PC-3 (cell line): ENCODE measurements at places on chromosomes 7 and 10.

GRCh38 chr10:33381451-33382215 lies 47.2 kb upstream of the NRP1 start:
- no peak for DNase-seq

DNA sequence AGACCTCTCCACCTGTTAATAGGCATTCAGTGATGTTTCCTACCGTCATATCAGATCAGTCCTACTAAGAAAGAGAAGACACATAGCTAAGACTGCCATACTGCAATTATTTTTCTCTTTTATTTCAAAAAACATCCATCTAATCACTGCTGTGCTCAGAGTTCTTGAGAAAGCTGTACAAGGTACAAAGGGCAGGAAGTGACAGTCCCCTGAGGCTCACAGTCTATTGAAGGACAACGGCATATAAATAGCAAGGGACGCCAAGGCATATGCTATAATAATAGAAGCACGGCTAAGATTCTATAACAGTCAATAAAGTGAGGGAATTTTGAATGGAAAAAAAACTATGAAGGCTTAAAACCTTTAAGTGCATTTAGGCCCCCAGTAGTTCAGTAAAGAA lies 415.3 kb upstream of the NRP1 start:
- no peak for DNase-seq

DNA sequence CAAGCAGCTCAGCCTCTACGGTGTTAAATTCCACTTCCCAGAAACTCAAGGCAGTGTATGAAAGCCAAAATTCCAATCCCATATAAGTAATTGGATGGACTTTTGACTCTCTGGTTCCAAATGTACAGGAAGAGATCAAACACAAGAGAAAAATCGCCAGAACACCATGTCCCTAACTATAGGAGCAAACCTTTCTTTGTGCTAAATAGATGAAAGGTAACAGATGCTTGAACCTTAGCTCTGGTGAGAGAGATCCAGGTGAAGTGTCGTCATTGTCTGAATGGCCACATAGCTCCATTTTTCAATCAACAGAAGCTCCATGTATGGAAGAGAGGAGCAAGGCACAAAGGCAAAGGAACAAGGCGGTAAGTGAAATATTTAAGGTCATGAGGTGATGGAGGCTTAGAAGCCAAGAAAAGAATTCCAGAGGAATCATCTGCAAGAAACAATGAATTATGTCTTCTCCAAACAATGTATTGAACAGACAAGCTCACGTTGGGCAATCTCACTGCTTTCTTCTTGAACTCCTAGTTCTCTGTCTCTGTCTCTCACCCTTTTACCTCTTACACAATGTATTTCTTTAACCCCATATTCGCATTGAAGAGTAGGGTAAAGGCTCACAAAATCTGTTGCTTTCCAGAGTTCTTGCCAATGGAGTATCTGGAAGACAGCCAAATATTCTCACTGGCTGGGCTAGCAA lies 585.1 kb downstream of the GATA3 start:
- DNase-seq = no peak

DNA sequence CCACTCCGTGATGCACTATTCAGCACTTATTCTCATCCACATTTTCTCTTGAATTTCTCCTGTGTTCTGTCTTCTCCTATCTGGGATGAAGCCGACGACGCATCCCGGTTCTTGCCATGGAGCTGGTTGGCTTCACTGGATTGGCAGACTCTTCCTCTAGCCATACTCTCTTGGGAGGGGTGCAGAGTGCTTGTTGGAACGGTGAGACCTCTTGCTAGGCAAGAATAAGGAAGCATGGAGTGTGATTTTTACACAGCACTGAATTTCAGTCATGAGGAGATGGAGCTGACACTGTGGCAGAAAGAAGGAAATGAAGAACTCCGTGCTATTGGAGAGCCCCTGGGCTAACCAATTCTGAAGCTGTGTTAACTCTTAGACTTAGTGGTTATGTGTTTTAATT lies 28.2 kb upstream of the ZNF32 start:
- DNase-seq = no peak

DNA sequence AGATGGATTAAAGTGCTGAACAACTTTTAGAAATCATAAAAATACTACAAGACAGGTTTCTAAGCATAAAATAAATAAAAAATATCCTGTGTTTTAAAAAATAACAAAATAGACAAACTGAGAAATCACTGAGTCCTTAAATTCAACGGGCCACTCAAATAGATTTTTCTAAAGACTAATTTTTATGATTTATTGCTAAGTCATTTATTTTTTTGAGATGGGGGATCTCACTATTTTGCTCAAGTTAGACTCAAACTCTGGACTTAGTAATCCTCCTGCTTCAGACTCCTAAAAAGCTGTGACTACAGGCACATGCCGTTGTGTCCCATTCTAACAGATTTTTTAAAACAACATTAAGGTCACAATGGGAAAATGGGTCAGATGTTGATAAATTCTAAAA lies 121.0 kb upstream of the THSD7A start:
- no peak for DNase-seq

GRCh38 chr7:51229620-51230323 lies 86.8 kb downstream of the COBL start:
- DNase-seq = no peak

DNA sequence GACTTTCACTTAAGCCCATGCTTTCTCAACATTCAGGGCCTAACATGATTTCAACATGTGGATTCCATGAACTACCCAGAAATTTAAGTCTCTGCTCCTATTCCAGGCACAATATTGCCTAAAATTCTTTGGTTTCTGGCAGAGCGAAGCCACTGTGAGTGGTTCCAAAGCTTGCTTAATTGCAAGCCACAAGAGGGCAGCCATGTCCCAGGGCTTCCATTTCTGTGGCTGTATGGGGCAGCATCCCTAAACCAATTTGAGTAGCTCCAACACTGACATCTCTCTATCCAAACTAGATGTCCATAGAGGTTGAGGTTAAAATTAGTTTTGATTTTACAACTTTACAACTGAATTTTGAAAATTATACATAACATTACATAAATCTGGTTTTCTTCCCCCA lies 56.3 kb upstream of the MDFIC start:
- peak; percentile 60 for DNase-seq

DNA sequence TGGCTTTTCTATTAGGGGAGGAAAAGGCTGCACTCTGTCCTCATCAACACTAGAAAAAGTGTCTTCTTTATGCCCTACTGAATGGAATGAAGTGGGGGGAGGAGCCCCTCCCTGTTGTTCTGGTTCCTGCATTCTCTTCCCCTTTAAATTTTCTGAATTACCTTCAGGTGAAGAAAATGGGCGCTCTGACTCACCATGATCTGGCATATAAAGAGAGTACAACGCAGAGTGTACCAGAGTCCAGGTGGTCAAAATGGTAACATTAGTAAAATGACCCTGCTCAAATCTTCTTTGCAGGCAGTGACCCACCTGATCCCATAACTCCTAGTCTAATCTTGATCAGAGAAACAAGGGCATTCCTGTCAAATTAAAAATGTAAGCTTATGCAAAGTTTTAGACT lies 80.7 kb downstream of the THSD7A start:
- DNase-seq = peak; percentile 73

DNA sequence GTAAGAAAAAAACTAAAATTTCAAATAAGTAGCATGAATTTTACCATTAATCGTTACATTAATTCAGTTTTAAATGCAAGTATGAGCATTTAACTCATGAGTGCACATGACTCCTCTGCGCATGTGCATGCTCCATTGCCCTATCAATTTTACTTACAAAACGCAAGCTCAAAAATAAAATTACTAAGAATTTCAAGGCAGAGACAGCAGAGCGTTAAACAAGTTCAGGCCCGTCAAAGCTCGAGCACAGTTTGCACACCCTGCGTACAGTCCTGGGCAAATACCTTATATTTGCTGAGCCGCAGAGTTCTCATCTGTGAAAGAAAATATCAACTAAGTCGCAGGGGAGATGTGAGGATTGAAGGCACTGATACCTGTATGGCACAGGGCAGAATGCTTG lies 373.6 kb downstream of the BBS9 start:
- DNase-seq = no peak

- no peak for DNase-seq
These were observed 72.7 kb downstream of the CFAP46 start for GRCh38 chr10:132869621-132870020.

GRCh38 chr7:113142385-113143119 lies 24.2 kb upstream of the SMIM30 start:
- no peak for DNase-seq

- DNase-seq = peak; percentile 91
These were observed 89.4 kb downstream of the CTNNA3 start for GRCh38 chr10:67606572-67606971.

DNA sequence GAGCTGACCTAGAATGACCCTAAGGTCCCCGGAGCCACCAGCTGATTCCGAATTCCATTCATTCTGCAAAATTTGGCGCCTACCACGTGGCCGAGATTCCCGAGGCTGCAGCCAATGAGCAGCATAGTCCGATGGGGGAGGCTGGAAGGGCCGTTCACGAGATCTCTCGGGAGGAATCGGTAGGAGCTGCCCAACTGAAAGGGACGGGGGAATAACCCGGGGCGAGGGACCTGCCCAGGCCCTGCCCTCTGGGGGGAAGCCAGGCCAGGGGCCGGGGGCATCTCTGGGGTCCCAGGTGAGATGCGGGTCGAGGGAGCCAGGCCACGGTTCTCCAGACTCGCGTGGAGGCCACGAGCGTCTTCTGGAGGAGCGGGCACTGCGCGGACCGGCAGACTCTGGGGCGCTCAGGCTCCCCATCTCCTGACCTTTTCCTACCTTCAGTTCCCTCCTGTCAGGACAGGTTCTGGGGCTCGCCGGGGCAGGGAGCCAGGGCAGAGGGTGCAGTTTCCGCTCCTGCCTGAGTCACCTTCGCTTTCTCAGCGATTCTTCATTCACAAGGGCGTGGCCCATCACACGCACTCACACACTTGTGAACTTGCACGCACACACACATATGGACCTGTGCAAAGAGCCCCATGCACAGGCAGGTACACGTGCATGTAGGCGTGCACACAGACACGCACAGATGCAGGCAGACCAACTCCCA lies 173.4 kb downstream of the RNF216 start:
- DNase-seq = peak; percentile 59

- DNase-seq = peak; percentile 87
These were observed 52.6 kb upstream of the CAPZA2 start for GRCh38 chr7:116809636-116810266.

GRCh38 chr10:36003031-36003600 lies 361.0 kb upstream of the FZD8 start:
- no peak for DNase-seq

- DNase-seq = no peak
These were observed 83.2 kb downstream of the FOXL3 start for GRCh38 chr7:372932-373791.

GRCh38 chr7:46494441-46494840 lies 573.4 kb upstream of the IGFBP3 start:
- DNase-seq = no peak

GRCh38 chr7:1104516-1105179 lies 16.7 kb downstream of the GPER1 start:
- no peak for DNase-seq

DNA sequence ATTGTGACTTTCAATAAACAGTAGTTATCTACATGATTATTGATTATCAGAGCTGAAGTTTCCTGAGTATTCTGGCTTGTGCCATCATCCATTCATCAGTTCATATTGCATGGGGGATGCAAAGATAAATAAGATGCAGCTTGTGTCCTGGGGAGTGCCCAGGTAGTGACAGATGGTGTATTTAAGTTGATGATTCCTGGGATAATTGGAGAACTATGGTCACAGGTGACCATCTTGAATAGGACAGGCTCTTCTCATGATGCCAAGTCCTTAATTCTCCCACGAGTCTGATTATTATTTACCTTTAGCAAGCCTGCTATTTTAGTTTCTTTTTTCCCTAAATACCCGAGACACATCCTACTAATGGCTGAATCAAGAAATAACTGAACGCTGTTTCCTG lies 64.9 kb downstream of the PLPP4 start:
- no peak for DNase-seq

DNA sequence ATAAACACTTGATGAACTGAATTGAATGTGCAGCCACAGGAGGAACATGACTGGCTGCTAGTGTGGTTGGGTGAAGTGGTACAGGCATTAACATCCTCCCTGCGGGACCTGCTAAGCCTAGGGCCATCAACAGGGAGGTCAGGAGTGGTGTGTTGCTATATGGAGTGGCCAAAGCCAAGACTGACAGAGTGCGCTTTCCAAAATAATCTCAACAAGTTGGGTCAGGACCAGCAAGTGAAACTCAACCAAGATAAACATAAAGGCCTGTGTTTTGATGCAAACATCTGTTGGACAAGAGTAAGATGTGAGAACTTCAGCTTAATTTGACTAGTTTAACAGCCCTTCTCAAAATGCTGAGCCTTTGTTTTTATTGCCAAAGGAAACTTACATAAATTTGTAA lies 97.7 kb downstream of the WDFY4 start:
- no peak for DNase-seq

- peak; percentile 2 for DNase-seq
These were observed 11.5 kb upstream of the TAS2R39 start for GRCh38 chr7:143171697-143172096.

DNA sequence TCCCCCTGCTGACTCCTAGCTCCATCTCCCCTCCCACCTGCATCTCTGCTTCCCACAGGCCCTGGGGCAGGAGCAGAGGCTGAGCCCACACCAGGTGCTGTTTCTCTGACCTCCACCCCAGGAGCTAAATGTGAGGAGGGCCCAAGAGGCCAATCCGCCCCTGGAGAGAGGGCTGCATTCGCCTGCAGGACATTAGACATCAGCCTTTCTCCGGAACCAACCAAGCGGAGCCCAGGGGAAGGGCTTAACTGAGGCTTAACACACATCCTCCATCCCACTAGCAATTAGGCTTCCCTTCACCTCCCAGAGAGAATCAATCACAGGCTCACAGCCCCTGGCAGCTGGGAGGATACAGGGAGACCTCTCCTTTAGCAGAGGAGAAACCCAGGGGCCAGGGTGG lies 50.5 kb downstream of the SH3PXD2A start:
- DNase-seq = no peak

DNA sequence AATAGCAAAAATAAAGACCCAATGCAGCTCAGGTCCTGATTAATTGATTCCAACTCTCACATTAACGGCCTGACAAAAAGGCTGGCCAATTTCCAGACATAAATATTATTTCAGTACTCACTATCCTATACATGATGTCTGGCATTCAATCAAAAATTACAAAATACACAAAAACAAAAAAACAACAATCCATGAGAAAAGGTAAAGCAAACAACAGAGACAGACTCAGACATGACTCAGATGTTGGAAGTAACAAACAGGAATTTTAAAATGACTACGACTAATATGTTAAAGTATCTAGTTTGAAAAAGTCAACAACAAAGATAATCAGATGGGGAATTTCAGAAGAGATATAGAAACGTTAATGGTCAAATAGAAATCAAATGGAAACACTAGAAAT lies 152.8 kb downstream of the AMPH start:
- DNase-seq = peak; percentile 74

- DNase-seq = no peak
These were observed 1367.1 kb downstream of the XPNPEP1 start for GRCh38 chr10:108556186-108556585.

GRCh38 chr7:24880886-24881285 lies 99.1 kb downstream of the OSBPL3 start:
- no peak for DNase-seq

DNA sequence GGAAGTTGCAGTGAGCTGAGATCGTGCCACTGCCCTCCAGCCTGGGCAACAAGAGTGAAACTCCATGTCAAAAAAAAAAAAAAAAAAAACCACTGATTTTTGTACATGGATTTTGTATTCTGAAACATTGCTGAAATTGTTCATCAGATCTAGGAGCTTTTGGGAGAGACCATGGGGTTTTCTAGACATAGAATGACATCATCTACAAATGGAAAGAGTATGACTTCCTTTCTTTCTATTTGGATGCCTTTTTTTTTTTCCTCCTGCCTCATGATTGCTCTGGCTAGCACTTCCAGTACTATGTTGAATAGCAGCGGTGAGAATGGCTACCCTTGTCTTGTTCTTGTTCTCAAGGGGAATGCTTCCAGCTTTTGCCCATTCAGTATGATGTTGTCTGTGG lies 89.1 kb downstream of the ANLN start:
- no peak for DNase-seq
